ENCODE measurements at places on chromosomes 5 and 9.

DNA sequence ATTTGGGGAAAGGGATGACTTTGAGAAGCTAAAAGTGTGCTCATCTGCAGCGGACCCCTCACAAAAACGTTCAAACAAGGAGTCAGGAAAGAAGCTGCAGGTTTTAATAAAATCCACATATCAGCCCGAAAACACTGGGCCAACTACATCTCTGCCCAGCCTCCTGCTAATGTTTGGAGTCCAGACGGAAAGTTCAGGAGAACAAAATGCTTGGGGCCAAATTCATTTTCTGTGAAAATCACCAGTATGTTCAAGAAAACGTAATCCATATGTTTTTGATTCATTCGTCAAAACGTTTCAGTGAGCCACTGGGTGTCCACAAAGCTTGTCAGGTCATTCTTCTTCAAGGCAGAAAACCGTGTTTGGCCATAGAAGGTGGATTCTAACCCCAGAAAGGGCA is 87.5 kb upstream of the GAS1 start:
- no peak for DNase-seq

GRCh38 chr5:169695025-169695625 is 58.0 kb downstream of the DOCK2 start:
- DNase-seq: no peak

DNA sequence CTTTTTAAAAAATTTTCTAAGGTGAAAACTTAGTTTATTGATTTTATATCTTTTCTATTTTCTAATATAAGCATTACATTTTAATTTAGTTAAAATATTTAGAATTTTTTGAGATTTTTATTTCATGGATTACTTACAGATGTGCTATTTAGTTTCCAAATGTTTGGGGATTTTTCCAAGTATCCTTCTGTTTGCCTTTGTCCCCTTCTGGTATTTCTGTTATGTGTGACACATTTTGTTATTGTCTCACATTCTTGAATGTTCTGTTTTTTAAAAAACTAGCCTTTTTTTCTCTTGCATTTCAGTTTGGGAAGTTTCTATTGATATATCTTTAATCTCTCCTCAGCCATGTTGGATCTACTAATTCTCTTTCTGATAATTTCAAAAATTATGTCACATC is 234.9 kb downstream of the FAM170A start:
- no peak for DNase-seq

DNA sequence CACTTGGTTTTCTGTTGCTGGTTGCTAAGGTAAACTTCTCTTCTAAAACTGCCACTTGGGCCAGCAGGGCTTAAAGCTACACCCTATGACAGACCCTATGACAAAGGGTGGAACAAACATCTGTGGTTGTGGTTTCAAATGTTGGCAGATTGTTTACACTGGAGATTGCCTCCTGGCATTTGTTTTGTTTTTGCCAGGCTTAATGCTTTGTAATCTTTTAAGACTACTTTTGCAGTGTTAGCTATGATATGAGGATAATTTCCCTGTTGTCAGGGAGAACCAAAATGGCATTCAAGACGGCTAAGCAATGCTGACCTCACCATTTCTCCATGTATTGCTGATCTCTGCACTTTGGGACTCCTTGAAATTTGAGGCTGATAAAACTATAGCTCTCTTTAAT is 50.3 kb downstream of the MAMDC2 start:
- no peak for DNase-seq

DNA sequence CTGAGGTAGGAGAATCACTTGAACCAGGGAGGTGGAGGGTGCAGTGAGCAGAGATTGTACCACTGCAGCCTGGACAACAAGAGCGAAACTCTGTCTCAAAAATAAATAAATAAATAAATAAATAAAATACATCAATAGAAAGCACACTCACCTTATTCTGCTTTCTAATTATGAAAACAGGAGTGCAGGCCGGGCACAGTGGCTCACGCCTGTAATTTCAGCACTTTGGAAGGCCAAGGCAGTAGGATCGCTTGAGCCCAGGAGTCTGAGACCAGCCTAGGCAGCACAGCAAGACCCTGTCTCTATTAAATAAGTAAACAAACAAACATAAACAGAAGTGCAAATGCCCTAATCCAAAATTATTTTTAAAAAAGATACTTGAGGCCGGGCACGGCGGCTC is 2.3 kb downstream of the PWWP2A start:
- DNase-seq: no peak

DNA sequence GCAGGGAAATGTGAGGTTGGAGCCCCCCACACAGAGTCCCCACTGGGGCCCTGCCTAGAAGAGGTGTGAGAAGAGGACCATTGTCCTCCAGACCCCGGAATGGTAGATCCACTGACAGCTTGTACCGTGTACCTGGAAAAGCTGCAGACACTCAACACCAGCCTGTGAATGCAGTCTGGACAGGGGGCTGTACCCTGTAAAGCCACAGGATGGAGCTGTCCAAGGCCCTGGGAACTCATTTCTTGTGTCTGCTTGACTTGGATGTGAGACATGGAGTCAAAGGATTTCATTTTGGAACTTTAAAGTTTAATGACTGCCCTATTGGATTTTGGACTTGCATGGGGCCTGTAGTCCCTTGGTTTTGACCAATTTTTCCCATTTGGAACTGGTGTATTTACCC is 535.0 kb upstream of the MEF2C start:
- DNase-seq: no peak

DNA sequence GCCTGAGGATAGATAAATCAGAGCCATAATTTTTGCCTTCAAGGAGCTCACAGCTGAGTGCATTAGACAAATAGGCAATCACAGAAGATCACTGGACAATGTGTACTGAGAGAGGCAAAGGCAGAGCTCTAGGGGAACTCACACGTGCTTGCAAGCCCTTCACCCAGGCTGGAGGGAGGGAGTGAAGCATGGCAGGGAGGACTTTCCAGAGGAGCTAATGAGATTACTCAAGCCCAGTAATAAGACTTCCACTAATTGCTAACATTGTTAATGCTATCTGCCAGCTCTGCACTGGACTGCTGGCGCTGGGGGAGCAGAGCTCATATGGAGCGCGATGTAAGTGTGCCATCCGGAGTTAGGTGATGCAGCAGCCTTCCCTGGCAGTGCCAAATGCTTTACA is 408.4 kb downstream of the NTRK2 start:
- no peak for DNase-seq

GRCh38 chr9:112642126-112642525 is 75.8 kb downstream of the INIP start:
- DNase-seq: no peak

DNA sequence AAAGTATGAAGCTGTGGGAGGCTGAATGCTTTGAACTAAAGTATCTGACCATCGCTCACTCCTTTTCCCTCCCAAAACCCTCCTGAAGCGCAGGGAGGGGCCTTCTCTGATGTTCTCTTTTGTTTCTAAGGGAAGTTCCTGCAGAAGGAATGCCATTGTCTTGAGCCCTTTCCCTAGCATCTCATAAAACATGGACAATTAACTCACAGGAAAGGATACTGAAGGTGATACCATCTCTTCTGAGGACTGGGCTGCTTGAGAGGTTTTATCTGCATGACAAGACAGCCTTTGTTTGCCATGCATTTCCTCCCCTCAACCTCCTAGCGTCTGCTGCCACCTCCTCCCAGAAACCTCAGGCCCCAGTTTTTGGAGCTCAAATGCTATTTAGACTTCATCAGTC is 4.3 kb upstream of the RMND5B start:
- no peak for DNase-seq

GRCh38 chr5:36777105-36777757 is 99.3 kb upstream of the NIPBL start:
- no peak for DNase-seq

GRCh38 chr5:90184764-90185163 is 224.8 kb downstream of the CETN3 start:
- DNase-seq: no peak

GRCh38 chr5:150181027-150181426 is 8.8 kb upstream of the SLC6A7 start:
- DNase-seq: no peak

DNA sequence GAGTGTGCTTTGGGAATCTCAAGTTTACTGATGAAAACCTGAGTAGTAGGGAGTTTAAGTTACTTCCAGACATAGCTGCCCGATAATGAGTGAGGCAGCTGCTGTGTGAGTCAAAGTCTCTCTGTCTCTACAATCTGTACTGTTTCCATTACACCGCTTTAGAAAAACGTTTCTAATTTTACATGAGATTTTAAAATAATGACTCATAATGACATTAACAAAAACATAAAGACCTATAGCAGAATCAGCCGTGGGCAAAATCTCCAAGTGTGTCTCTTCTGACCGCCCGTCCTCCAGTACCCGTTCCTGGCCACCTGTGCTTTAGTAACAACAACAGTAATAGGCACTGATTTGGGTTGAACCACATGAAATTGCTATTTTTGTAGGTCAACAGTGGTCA is 69.6 kb upstream of the PRRC1 start:
- DNase-seq: no peak

DNA sequence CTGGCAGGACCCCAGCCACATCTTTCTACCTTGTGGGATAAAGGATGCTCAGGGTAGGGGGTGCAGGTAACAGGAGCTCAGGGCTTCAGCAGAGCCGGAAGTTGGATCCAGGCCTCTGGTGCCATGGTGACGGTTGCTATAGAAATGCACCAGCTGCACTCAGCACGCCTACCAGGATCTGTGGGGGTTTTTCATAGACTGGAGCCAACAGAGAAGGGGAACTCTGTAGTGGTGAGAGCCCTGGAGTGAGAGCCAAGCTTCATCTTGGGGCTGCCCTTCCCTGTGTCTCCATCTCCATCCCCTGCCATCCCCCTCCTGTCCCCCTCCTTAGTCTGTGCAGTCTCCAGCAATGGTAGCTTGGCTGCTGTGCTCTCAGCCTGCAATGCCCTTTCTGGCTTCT is 27.5 kb upstream of the BOD1 start:
- DNase-seq: no peak

- DNase-seq: no peak
These were observed 51.2 kb upstream of the JAK2 start for GRCh38 chr9:4933861-4934260.

DNA sequence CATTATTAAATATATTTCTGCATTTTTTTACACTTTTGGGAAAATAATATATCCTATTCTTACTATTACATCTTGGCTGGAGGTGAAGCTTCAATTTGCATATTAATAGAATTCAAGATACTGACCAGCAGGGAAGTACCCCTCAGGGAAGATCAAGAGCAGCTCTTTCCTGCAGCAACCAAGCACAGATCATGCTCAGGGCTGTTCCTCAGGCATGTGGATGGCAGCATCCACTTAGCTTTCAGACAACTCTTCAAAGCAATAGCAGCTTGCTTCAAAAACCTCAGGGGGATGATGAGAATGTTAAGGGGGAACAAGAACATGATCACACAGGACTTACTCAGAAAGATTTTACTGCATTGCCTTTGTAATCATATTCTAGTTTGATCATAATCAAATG is 731.8 kb downstream of the SEMA5A start:
- no peak for DNase-seq

DNA sequence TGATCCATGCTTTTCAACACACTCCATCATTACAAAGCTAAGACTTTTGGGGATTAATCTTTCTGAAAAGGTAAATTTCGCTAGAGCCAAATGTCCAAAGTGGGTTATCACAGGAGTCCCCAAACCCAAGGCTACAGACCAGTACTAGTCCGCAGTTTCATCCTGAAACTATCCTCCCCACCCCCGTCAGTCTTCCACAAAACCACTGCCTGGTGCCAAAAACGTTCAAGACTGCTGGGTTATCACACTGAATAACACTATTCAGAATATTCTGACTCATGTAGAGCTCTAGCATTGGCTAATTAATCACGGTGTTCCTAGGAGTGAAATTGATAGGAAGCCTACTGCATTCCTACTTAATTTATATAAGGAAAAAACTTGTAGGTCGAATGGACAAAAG is 24.7 kb downstream of the ERP44 start:
- DNase-seq: no peak

DNA sequence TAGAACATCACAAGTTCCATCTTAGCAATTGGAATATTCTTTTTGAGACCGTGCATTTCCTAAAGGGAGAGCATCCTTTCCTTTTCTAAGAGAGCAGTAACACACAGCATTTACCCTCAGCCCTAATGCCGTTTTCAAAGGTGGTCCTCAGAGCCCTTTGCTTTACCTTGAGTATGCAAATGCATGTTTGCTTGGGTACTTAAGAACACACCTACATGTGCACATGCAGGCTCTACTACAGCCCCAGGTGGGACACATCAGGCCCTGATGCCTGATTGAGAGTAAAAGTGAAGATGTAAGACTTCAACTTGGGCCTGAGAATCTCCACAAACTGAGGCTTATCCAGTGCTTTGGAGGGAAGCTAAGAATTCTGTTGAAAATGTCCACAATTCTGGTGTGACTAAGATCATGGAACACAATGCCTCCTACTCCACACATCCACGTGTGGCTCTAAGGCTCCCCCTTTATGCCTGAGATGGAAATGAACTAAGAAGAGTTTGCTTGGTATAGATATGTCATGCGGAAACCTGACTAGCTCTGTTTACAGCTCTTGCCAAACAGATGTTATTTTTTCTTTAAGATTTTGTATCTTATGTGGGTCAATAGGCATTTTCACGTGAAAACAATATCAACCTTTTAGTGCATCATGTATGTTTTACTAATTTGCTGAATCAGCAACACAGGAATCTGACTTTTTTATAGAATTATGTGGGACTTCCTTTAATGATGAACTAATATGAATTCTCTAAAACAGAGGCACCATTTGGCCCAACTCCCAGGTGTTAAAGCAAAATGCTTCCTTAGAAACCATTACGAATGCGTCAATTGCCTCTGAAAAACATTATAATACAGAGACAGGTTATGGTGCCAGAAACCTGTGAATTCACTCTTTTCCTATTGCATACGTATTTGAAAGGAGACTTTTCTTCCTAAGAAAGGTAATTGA is 48.9 kb upstream of the SLC2A8 start:
- DNase-seq: no peak

GRCh38 chr5:10946050-10946449 is 185.0 kb upstream of the DAP start:
- DNase-seq: no peak

DNA sequence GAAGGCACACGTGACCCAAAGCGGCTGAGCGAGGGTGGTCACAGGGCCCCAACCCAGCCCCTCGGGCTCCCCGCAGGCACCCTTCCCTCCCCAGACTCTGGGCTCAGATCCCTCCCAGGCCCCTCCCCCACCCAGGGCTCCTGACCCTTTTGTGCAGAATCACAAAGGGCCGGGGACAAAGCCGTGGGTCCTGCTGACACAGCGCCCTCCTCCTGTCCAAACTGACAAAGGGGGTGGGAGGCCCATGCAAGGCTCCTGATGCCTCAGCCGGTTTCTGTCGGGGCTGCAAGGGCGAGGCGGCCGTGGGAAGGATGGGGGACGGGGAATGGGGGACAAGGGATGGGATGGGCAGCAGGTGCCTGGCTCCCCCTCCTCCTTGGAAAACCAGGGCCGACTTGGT is 43.5 kb upstream of the UBAC1 start:
- DNase-seq: no peak

GRCh38 chr9:137394866-137395665 is 27.9 kb downstream of the EXD3 start:
- no peak for DNase-seq

DNA sequence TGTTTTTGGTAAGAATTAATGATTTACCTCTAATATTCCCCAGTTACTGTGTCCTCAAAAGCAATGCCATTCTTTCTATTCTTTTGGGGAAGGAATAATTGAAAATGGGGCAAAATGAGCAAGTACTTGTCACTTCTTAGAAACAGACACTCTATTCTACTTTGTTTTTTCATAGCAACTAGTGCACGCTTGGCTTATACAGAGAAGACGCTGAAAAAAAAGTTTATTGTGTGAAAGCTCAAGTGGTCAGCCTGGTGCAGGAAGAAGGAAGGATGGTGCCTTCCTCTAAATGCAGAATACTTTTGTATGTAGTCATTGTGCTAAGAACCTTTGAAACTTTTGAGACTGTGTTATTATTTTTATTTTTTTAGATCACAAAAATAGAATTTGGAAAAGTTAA is 29.6 kb downstream of the ANKDD1B start:
- DNase-seq: no peak

- no peak for DNase-seq
These were observed 601.3 kb downstream of the PSAT1 start for GRCh38 chr9:78898234-78898633.
